HuH-7 (cell line): ENCODE measurements at places on chromosomes 4 and X.
A peak's percentile ranks its signal among the peaks of the same experiment; 100 is the strongest.

DNA sequence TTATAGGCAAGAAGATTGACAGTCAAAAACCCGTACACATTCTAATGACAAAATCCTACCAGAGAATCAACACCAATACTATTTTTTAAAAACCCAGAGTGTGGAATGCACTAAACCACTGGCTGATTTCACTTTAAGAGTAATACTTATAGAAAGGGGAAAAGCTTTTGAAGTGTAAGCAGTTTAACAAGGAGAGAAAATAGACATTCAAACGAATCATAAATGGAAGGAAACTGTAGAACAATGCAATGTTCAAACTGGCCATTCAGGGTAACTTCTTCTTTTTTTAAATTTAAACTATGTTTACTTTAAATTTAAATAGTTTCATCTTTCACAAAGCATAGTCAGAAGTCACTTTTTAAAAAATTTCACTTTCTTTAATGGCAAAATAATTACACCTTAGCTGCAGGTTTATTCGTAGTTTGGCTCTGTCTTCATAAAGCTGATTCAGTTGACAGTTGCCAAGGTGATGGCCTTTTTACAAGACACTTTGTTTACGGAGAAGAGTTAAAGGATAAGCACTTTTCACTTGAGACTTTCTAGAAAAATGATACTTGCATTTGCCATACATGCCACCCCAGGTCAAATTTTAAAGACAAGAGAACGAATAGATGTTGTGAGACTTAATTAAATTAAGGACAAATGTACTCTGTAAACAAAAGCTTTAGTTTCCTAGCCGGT is 82.4 kb upstream of the KLF3 start:
- DNase-seq: no peak

DNA sequence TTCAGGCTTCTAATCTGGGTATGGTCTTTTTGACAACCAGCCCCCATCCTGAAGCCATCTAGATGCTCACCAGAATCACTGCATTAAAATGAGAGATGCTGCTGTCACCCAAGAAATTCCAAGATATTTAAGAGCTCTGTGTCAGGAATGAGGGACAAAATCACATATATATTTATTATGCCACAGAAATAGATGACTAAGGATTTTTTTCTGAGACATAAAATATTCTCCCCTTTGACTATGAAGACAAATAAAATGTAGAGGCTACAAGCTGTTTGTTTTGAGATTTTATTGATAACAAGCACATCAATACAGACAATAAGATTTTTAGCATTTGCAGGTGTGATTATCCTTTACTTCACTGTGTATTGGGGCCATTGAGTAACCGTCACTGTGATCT is 77.4 kb downstream of the COMMD8 start:
- DNase-seq: no peak

- no peak for DNase-seq
Observed at GRCh38 chrX:46477435-46477834, 67.8 kb downstream of the ZNF674 start.

DNA sequence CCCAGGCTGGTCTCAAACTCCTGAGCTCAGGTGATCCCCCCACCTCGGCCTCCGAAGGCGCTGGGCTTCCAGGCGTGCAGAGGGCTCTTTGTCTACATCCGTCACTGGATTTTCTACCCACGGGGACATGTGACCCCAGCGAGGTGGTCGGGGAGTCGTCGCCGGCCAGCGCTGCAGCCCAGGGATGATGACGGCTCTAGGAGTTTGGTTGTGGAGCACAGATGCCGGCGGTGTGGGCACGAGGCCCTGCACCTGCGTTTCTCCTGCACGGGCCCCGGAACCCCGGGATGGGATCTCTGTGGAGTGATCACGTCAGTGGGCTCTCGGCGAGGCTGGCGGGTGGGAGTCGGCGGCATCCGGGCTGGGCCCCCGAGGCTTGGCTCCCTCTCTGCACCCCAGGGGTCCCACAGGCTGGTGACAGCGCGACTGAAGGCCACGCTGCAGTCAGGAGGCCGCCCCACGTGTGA is 9.1 kb upstream of the GTPBP6 start:
- DNase-seq: no peak

DNA sequence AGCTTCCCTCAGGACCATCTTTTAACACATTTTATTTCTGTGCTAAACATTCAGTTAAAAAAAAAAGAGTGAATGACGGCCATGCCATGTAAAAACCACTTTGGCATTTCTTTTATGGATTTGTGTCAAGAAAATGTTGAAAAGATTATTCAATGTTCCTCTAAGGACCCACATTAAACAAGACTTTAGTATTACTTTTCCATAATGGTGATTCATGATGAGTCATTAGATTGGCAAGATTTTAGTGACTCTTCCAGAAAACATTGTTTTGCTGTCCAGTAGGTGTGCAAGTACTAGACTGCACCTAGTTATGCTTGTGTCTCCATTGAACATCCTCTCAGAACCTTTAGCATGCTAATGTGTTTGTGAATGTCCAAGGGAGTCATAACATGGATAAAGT is 748.6 kb downstream of the STPG2 start:
- no peak for DNase-seq

- DNase-seq: peak; percentile 4
Observed at GRCh38 chrX:118420462-118420861, 74.6 kb downstream of the WDR44 start.

DNA sequence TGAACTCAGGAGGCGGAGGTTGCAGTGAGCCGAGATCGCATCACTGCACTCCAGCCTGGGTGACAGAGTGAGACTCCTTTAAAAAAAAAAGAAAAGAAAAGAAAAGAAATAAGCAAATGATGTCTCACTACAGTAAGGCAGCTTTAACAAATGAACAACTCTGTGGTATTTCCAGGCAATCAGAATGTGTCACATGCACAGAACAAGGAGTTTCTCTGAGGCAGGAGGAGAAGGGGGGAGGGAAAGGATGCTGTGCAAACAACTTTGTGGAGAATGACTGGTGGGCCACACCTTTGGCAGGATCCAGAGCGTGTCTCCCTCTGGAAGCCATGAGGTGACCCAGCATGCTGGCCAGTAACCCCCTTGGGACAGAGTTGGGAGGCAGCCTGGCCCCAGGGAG is 57.6 kb downstream of the RAI2 start:
- no peak for DNase-seq

DNA sequence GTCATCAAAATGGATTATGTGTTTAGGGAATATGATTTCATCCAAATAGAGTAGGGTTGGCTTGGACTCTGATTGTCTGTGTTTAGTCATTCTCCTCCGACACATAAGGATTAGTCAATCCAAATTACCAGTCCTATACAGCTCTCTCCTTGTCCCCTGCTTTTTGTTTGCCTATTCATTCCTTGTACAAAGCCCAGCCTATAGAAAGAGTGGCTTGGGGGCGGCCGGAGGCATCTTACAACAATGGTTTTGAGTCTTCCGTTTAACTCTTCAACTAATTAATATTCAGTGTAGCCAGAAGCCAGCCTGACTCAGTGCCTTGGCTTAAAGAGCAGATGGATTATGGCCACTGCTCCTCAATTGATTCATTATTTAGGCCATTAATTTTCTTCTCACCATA is 796.6 kb upstream of the POU3F4 start:
- DNase-seq: no peak

GRCh38 chrX:37060999-37061398 is 52.8 kb downstream of the FAM47C start:
- peak; percentile 4 for DNase-seq

DNA sequence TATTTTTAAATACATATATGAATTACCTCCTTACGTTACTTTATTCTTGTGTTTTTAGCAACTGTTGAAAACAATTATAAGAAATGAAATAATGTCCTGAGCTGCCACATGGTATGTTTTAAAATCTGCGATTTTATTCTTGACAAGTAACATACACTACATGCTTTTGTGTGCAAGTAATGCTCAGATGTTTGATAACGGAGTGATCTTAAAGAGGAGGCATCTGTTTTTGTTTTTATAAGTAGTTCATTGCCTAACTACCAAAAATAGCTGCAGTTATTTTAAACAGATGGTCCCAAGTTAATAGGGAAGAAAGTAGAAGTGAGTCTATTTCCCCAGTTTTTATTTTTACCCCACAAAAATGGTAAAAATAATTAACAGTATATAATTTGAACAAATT is 55.2 kb downstream of the GAB1 start:
- no peak for DNase-seq

DNA sequence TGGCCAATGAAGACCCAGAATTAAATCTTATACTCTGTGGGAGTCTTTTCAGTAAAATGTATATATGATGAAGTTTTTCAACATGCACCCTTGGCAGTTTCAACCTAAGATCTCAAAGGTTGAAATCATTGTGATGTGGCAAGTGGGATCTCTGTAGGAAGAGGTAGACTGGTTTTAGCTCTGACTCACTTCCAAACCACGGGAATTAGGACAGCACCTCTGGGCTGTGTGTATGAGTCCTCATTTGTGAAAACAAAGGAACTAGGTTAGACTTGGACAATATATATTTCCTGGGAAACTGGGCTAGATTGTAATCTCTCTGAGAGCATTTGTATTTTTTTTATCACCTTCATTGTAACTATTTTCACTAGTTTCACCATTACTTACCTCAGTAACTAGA is 333.0 kb downstream of the ADGRL3 start:
- no peak for DNase-seq

DNA sequence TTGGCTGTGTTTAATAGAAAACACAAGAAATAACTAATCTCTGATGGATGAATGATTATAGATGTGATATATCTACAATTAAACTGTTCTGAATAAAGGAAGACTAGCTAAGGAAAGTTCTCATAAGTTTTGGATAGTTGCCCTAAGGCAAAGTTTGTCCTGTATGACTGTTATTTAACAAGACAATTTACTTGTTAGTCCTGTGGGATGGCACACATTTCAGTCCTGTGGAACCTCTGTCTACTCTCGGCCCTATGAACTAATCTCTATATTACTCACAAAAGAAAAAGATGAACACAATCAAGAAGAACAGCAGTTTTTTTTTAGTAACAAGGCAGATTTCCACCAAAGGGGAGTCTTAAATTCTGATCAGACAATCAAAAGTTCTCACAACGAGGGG is 314.6 kb downstream of the CCSER1 start:
- DNase-seq: no peak

DNA sequence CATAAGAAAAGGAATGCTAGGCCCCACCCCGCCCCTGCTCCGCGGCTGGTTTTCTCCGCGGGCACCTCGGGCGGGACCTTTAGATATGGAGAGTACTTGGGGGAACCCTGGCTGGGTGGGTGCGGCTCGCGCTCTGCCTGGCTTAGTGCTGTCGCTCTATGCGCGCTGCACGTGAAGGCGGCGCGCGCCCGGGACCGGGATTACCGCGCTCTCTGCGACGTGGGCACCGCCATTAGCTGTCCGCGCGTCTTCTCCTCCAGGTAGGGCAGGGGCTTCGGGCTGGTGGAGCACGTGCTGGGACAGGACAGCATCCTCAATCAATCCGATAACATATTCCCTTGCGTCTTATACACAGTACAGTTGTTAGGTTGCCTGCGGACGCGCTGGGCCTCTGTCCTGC is 56.0 kb downstream of the MAGEB10 start:
- DNase-seq: no peak

DNA sequence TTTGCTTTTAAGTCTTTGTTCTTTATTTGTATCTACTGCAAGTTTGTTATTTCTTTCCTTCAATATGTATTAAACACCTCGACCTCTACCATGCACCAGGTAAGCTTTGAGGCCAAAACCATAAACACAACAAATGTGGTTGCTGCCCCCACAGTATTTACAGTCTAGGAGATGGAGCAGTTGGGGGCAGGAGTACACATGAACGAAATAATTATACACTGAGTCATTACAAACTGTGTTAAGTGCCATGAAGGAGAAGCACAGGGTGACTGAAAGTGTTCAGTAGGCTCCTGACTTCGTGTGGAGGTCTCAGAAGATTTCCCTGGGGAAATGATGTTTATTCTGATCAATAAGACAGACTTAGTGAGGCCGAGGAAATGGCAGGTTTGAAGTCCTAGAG is 30.3 kb downstream of the SLC25A43 start:
- no peak for DNase-seq

GRCh38 chr4:55884093-55884850 is 30.8 kb downstream of the EXOC1 start:
- DNase-seq: no peak

DNA sequence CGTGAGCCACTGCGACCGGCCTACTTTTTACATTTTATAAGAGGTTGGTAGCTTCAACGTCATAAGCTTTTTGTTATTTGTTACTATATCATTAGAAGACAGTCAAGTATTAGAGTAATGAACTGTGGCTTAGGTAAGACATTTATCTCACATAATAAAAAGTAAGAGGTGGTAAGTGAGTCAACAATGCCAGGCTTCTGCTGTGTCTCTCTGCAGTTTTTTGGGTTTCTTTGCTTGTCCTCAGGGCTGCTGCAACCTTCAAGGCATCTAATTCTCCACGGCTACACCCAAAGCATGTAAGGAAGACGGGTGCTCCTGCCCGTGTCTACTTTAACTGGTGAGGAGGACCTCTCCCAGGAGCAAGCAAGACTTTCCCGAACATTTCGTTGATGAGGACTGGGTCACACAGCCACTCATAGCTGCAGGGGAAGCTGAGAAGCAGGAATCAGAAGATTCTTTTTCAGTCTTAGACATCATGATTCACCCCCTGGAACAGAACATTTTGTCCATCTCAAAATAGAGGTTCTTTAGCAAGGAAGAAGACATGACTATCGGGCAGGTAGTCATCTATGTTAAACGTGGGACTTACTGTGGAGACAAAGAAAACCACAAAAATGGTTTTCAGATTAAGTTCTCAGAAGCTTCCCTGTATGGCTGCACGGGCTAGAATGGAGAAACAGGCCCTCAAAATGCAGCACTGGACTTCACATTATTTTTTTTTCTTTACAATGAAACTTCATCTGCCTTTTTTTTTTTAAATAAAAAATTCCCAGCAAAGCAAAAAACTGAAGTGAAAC is 13.0 kb upstream of the RHOH start:
- no peak for DNase-seq

- no peak for DNase-seq
Observed at GRCh38 chrX:790041-790506, 159.5 kb downstream of the SHOX start.

GRCh38 chr4:25290490-25291067 is 22.0 kb upstream of the ZCCHC4 start:
- peak; percentile 51 for DNase-seq

DNA sequence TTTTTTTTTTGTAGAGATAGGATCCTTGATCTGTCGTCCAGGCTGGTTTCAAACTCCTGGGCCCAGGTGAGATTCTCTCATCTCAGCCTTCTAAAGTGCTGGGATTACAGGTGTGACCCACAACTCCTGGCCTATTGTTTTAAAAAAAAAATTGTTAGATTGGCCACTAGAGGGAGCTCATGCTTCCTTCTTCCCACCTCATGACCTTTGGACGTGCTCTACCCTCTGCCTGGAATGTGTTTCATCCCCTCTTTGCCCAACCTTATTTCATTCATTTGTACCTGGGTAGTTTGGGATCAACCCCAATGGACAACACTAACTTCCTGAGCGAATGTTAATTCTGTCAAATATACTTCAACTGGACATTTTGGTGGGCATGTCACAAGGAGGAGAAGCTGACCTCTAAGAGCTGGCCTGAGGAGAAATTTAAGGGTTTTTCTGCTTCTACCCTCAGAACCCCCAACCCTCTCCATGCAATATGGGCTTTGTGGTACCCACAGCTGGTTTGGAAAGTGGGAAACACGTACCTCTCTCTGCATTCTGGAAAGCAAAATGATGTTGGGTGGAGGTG is 6.4 kb downstream of the PPEF2 start:
- DNase-seq: peak; percentile 65

- DNase-seq: no peak
Observed at GRCh38 chr4:99390055-99390454, 37.5 kb upstream of the ADH1C start.
